Tongue (tissue), 3 donors: ENCODE measurements at places on chromosomes 16 and 17. TPM values are rescaled to one million over a fixed set of nuclear protein-coding genes. Genes with fewer than 3 reads are reported as not detected.

- DNase-seq: no peak
Measured at GRCh38 chr16:77468831-77469230, 34.0 kb upstream of the ADAMTS18 start.

DNA sequence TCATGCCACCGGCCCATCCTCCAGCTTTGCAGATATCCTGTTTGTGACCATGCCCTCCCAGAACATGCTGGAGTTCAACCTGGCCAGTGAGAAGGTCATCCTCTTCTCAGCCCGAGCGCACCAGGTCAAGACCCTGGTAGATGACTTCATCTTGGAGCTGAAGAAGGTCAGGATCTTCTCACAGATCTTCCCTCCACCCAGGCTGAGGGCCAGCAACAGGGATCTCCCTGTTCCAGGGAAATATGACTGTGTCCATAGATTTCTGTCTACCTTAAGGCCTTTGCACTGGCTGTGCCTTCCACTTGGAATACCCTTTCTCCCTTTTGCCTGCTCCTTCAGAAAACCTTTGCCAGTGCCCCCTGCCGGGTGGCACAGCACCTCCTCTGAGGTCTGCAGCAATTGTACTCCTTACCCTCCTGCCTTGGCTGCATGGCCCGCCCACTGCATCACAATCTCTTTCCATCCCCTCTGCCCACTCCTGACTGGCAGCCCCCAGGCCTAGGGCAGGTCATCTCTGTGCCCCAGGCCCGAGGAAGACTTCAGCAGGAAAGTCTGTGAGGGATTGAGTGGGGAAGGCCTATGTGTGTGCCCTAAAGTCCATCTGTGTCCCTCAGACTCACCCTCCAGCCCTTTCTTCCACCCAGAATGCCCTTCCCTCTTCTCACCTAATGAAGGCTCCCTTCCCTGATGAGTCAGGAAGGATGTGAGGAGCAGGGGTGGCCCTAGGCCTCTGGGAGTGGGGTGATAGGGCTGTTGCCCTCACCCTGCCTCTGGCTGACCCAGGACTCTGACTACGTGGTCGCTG lies 27.3 kb upstream of the ALKBH5 start:
- DNase-seq: no peak

GRCh38 chr16:74951681-74952080 lies 33.2 kb downstream of the WDR59 start:
- DNase-seq: no peak

GRCh38 chr16:11909653-11910545 lies 5.9 kb downstream of the GSPT1 start:
- no peak for DNase-seq

GRCh38 chr17:40699371-40699770 lies 4.2 kb downstream of the KRT24 start:
- DNase-seq: peak; percentile 69

DNA sequence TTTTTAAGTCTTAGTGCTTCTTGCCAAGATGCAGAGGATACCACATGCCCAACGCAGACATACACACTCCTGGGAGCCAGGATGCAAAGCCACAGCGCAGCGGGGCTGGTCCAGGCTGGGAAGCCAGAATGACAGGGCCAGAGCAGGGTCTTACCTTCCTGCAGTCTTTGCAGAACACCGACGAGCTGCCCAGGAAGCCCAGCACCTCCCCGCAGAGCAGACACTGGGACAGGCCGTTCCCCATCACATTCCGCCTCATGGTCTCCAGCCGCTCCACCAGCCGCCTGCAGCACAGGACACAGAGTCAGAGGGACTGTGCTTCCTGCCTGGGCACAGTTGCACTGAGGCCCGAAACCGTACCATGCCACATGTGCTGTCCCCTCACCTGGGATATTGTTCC lies 33.3 kb downstream of the RPH3AL start:
- no peak for DNase-seq

GRCh38 chr16:3716831-3717234 lies 491 bp downstream of the TRAP1 start:
- peak; percentile 30 for DNase-seq

GRCh38 chr17:17740615-17741348 lies 59.5 kb downstream of the RAI1 start:
- DNase-seq: no peak

GRCh38 chr16:50671644-50672260 lies 9.4 kb downstream of the SNX20 start:
- DNase-seq: no peak

- DNase-seq: no peak
Measured at GRCh38 chr17:44121997-44122815, 1.2 kb downstream of the HDAC5 start.

DNA sequence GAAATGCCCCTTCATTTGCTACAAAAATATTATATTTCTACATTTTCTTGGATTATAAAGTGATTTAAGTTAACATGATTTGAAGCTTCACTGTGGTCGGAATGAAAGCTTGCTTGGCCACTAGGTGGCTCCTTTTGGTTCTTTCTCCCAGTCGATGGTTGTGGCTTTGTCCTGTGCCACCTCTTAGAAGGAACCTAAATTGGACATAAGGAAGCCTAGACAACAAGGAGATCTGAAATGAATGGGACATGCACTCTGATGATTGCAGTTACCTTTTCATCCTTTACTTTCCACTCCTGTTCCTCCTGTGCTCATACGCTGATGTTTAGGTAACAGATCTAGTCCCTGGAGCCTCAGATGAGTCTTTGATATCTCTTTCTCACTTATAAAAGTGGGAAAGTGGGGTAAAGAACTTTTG lies 39.2 kb downstream of the FTO start:
- DNase-seq: no peak

DNA sequence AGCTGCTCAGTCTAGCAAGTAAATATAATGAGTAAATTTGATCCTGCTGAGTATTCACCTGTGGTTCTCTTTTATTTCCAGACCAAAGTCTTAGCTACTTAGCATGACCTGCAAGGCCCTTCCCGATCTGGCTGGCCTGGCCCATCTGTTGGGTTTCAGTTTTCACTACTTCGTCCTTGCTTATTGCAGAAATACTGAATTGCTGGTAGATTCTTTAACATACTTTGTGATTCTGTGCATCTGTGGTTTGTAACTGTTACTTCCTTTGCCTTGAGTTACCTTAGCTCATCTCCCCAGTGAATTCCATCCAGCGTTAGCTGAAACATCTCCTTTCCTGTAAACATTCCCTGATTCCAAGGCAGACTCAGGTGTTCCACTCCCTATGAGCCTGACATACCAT lies 131.1 kb downstream of the PHKB start:
- DNase-seq: peak; percentile 66

DNA sequence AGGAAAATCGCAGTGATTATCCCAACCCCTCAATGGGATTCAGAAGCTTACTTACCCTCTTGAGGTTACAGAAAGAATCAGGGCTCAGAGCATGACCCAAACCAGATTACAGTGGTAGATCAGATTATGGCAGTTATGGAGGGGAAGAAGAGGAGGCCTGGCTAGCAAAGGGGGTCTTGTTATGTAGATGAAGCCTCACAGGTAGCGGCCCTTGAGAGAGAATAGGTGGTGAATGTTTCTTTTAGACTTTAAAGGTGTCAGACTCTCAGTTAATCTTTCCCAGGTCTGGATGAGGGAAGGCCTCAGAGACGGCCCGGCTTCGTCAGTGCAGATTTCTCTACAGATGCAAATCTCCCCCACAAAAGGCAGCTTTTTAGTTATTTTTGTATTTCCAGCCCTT lies 15.6 kb downstream of the RNF112 start:
- DNase-seq: no peak

DNA sequence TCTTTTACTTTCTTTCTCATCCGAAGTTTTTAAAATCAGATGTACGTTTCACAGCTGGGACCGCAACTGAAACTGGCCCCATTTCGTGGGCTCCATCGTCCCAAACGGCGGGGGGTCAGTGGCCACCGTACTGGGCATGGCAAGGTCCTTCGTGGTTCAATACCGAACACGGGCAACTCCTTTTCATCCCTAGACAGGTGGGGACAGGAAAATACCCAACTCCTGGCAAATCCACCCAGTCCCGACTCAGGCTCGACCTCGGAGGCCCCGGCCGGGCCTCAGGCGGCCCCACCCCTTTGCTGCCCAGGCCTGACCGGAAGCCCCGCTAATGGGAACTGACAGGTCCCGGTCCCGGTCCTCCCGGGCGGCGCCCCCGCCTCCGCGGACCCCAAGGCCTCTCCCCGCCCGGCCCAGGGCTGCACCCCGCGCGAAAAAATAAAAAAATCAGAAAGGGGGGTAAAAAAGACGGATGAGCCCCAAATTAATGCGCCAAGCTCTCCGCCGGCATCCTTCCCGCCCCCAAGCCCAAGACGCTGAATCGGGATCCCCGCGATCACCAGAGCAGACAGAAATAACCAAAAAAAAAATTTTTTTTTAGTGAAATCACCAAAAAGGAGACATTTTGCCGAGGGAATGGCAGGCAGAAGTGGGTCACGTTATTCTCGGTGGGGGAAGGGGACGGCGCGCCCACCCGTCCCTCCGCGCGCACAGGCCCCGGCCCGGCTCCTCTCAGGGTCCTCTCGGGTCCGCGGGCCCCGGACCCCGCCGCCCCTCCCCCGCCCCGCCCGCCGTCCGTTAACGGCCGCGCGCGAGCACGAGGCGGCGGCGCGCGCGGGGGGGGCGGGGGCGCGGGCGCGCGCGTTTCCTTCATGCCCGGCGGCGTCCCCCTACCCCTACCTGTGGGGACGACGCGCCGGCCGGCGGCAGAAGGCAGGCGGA lies 562 bp downstream of the ZC3H7A start:
- DNase-seq: peak; percentile 59

- no peak for DNase-seq
Measured at GRCh38 chr16:76940251-76940650, 250.7 kb upstream of the MON1B start.

- no peak for DNase-seq
Measured at GRCh38 chr16:15576960-15577958, 65.7 kb downstream of the MARF1 start.

DNA sequence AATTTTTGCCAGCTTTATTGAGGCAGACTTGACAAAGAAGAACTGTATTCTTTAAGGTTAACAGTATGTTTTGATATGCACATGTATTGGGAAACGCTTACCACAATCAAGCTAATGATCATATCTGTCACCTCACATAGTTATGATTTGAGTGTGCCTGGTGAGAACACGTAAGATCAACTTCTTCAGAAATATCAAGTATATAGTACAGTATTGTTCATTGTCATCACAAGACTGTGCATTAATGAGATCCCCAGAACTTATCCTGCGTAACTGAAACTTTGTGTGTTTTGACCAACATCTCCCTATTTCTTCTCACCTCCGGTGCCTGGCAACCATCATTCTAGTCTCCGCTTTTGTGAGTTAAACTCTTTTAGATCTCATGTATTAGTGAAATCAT lies 756.4 kb upstream of the EEF2KMT start:
- DNase-seq: no peak

DNA sequence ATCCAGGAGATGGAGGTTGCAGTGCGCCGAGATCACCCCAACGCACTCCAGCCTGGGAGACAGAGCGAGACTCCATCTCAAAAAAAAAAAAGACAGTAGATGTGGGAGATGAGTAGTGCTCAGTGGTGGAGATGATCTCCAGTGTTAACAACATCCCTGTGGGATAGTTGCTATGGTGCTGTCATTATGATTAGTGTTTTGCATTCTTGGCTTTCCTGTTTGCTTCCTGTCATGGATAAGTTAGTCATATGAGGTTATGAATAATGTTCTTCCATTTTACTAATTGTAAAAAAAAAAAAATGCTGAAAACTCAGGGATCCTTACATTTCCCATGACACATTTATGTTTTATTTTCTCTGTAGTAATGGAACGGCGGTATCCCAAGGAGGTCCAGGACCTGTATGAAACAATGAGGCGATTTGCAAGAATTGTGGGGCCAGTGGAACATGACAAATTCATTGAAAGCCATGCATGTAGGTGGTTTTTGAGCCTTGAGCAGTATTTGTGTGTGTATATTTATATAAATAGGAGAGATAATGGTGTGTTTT lies 24.5 kb upstream of the DUSP14 start:
- no peak for DNase-seq

GRCh38 chr17:16189791-16190348 lies 25.5 kb downstream of the NCOR1 start:
- DNase-seq: no peak

DNA sequence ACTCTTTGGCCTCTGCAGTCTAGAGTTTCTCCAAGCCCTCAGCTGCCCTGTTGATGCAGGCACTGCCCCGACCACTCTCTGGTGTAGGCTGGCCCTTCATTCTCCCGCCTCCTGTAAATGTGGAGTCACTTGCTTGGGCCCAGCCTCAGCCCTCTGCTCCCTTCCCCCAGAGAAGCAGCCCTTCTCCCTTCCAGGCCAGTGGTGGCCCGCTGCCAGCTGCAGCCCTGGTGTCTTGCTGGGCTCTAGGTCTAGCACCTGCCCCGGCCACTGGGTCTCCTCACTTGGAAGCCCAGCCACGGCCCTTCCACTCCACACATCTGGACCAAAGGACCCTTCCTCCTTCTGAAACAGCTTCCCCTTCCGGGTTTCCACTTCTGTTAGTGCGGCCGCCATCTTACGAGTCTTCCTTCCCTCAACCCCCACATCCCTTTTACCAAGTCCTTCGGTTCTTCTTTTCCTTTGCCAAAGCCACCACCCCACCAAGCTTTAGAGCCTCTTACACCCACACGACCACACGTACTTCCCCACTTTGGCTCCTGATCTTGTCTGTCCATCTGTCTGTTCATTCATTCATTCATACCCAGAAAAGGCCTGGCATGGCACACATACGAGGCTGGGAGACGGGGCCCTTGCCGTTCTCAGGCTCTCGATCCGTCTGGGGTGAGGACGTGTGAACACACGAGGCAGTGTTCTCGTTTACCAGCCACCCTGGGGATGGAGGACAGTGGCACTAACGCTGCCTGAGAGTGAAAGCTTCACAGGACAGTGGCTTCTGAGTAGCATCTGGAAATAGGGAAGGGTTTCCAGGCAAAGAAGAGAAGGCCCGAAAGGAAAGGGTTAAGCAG lies 68.0 kb downstream of the ABR start:
- DNase-seq: no peak

DNA sequence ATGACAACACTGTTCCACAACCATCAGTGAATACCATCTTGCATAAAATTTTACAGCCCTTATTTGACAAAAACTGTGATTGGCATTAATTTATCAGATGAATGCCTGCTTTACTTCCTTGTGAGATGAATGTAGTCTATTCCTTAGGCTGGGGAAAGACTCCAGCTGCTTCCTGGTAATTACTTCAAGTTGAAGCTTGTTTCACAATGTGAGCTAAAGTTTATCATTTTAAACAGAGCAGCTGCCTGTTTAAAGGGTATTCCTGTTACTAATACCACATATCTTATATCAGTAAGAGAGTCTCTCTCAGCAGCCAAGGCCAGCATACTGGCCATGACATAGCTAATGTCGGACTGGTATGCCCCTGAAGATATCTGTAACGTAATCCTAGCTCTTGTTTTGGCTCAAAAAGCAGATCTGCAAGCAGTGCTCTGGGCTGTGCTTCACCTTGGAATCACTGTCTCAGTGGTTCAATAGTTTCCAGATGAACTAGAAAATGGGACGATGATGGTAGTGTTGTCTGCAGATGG lies 13.2 kb upstream of the ARL2BP start:
- no peak for DNase-seq

- DNase-seq: peak; percentile 26
Measured at GRCh38 chr17:74786431-74787055, 10.4 kb upstream of the NAT9 start.

Gene GGT6
- 10.5 TPM for total RNA-seq

Gene CCL15
- not detected for total RNA-seq

Gene CBLN1
- total RNA-seq: 6.1 TPM

Gene ADGRG1
- 26.9 TPM for total RNA-seq

Gene CRISPLD2
- 40.8 TPM for total RNA-seq

Gene CSNK1D
- total RNA-seq: 72.8 TPM

Gene RHBDL1
- total RNA-seq: 1.2 TPM

Gene SIAH1
- 47.6 TPM for total RNA-seq

Gene MYH11
- total RNA-seq: 33.7 TPM

Gene KRT36
- not detected for total RNA-seq

Gene ENPP7
- not detected for total RNA-seq
